ENCODE measurements at places on chromosomes 1 and 21. TPM values are rescaled to one million over a fixed set of nuclear protein-coding genes. Genes with fewer than 3 reads are reported as not detected.
A peak's percentile ranks its signal among the peaks of the same experiment; 100 is the strongest.

KCNJ9 gene
- total RNA-seq: not detected

TMEM200B gene
- 11.0 TPM for total RNA-seq

HIPK1 gene
- 62.9 TPM for total RNA-seq

- peak; percentile 20 for DNase-seq
Measured at GRCh38 chr1:231990388-231990787, 363.8 kb downstream of the DISC1 start.

- no peak for DNase-seq
Measured at GRCh38 chr1:28144203-28145135, 32.0 kb downstream of the PTAFR start.

Data from tongue (tissue), 3 donors.